Putamen (tissue), 1 donor: ENCODE measurements at places on chromosomes 7 and 10.

DNA sequence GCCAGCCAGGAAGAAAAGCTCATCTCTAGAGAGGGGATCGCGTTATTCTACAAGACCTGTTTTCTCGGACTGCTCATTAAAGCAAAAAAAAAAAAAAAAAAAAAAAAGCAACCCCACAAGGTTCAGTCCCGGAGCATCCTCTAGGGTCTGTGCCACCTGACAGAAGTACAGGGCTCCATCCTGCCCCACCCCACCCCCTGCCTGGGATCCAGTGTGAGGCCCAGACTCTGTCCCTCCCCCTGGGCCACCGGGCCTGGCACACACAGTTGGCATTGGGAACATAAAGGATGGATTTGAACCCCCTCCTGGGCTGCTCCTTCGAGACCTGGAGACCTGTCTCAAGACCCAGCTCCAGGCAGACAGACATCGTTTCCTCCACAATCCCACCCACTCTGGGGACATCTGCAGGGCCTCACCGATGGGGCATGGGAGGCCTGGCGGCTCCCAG lies 688 bp downstream of the ORAI2 start:
- no peak for DNase-seq

DNA sequence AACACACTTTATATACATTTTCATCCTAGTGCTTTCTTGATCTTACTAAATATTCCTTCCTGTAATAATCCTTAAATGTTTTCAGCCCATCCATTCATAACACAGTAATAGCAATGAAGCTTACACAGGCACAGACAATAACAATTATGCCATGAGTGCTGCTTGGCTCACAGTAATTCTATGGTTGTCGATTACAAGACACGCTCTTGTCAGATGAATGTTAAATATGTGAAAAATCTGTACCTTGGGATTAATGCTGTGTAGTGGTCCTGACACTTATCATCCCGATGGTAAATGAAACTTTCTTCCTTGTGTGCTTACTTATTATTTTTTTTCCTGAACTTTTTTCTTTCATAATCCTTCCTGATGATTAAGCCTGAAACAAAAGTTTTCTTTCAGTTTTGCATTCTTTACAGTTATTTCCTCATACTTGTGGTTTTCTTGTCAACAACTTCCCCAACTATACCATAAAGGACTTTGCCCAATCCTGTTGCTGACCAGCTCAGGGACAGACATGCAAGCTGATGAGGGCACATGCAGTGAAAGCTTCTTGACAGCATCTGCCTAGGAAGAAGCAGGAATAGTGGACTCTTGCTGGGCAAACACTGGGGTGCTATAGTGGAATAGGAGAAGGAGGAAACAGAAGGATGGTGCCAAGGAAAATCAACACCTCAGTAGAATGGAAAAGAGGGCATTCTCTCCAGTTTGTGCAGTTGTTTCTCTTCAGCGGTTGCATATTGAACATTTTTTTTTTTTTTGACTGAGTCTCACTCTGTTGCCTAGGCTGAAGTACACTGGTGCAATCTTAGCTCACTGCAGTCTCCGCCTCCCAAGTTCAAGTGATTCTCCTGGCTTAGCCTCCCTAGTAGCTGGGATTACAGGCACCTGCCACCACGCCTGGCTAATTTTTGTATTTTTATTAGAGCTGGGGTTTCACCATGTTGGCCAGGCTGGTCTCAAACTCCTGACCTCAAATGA lies 6.7 kb upstream of the MGAM2 start:
- DNase-seq: no peak

DNA sequence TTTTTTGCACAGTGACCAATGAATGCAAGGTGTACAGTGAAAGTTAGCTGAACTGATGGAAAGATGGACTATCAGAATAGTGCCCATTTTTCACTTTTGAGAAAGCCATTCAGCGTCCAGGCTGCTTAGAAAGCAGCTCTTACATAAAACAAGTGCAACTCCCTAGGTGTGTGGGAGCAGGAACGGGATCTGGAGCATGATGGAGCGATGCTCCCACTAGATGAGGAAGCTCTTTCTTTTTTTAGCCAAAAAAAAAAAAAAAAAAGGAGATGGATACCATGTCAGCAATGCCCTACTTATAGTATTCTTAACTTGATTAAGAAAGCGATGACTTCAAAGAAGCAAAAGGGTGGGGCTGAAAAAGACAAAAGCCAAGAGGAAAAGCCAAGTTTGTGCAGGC lies 925.5 kb downstream of the GATA3 start:
- DNase-seq: peak; percentile 52

GRCh38 chr7:18974803-18975202 lies 142.6 kb downstream of the TWIST1 start:
- no peak for DNase-seq
